ENCODE measurements at places on chromosomes 4 and X. TPM values are rescaled to one million over a fixed set of nuclear protein-coding genes. Genes with fewer than 3 reads are reported as not detected.

DNA sequence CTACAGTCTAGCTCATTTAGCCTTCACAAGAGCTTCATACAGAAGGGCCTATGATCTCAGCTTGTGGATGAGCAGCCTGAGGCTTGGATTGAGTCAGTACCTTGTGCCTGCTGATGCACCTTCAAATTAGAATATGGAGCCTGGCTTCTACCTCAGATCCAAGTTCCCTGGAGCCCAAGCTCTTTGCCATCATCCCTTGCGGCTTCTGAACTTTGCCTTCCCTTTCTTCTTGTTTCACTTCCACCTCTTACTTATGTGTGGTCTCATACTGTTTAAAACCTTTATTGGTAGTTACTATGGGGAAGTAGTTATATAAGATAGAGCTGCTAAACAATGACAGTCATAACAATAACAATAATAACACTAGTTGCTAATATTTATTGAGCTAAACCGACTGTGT is 84.3 kb upstream of the AFF2 start:
- DNase-seq = no peak

DNA sequence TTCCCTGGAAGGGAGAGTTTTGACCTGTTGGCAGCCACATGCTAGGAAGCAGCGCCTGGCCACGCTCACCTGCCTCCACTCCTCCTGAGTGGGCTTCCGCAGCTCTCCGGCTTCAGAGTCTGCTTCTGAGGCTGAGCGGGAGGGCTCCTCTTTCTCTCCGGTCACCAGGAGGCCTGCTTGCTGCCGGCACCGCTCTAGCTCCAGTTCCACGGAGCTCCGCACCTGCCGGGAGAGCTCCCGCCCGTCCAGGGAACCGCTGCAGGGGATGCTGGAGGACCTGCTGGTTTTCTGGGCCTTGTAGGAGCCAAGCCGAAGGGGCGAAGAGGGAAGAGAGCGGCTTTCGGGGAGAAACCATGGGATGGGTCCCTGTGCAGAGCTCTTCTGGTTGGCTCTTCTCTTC is 26.0 kb downstream of the PPEF2 start:
- no peak for DNase-seq

DNA sequence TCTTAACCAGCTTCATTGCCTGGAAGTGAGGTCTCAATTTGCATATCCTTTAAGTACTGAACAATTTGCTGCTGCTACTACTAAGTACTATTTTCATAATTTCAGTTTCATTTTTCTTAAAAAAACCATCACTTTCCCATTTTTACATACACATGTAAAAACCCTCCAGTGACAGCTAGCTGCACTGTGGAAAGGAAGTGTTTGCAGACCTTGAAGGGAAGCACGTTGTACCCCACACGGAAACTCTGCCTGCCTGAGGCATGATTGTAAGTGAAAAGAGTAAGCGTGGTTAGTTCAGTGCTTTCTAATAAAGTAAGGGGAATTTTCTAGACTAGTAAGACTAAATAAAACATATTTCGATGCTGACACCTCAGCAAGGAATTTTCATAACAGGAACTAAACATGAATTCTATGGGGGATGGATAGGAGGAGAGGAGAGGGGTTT is 103.6 kb downstream of the RAPGEF2 start:
- DNase-seq = no peak

- no peak for DNase-seq
Measured at GRCh38 chr4:162461952-162462351, 298.2 kb upstream of the FSTL5 start.

GRCh38 chrX:43949669-43950068 is 23.5 kb downstream of the NDP start:
- no peak for DNase-seq

DNA sequence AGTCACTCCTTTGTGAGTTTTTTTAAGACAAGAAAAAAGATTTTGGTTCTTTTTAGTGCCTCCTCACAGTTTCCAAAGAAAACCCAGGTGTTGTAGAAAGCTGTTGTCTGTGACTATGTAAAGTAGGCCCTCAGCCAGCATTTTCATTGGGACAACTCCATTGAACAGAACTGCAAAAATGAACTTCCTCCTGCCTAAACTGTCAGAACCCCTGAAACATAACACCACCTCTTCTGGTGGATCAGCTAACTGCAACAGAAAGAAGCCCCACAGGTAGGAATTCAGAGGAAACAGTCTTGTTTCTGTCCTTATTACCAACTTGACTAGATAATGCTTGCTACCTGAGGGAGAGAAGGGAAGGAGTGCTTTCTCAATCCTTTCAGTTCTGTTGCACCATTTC is 3.4 kb upstream of the ATP11C start:
- DNase-seq = no peak

DNA sequence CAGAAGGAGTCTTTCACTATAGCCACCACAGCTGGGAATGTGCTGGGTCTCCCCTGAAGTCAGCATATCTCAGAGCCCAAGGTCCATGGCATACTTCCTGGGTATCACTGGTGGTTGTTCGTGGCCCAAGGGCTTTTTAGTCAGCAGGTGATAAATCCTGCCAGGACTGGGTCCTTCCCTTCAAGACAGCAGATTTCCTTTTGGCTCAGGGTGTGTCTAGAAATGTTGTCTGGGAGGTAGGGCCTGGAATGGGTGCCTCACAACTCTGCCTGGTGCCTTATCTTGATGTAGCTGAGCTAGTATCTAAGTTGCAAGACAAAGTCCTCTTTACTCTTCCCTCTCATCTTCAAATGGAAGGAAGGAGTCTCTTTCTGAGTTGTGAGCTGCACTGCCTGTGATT is 102.4 kb upstream of the TMLHE start:
- no peak for DNase-seq

GRCh38 chrX:132505116-132505515 is 16.3 kb upstream of the MBNL3 start:
- no peak for DNase-seq

GRCh38 chr4:43457866-43458265 is 565.4 kb downstream of the GRXCR1 start:
- no peak for DNase-seq

DNA sequence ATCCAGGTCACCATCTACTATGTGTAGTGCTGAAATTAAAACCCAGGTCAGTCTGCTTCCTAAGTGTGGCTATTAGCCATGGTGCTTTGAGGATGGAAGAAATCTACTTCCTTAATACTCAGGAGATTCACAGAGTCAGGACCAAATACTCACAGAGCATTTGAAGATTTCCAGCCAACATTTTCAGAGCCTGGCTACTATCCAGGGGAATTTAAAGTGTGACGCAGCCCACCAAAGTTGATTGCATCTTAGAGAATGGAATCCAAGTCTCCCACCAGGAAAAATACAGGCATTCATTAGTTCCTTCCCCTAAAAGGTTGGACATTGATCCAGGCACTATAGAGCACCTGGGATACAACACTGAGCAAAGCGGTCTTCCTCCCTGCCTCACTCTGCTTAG is 83.8 kb downstream of the HS3ST1 start:
- DNase-seq = no peak

- no peak for DNase-seq
Measured at GRCh38 chr4:168682898-168683500, 186.1 kb downstream of the PALLD start.

DNA sequence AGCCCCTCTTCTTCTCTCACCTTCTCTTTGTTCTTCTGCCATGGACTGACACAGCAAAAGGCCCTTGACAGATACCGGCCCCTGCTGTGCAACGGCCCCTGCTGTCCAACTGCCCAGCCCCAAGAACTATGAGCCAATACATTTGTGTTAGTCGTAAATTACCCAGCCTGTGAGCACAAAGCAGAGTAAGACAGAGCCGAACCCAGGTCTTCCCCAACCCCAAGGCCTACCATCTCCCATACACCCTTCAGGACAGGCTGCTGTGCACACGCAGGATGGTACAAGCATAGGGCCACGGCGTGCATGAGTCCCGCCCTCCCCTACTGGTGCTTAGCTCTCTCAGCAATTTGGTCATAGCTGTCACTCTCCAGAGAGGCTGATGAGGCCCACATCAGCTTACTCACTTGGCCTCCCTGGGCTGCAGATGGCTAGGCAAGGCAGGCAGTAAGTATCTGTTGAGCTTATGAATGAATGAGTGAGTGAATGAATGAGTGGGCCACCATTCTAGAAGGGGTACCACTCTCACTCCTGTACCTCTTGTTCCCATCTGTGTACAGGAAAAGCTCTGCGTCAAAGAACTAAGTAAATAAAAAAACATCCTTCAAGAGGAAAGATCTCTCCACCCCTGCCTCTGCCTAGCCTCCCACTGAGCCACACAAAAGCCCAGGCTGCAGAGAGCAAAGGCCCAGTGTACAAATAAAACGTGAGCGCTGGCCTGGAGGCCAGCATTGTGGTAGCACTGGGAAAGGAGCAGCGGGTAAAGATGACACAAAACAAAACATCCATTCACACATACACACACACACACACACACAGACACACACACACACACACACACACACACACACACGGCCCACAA is 13.9 kb downstream of the WDR1 start:
- DNase-seq = no peak

DNA sequence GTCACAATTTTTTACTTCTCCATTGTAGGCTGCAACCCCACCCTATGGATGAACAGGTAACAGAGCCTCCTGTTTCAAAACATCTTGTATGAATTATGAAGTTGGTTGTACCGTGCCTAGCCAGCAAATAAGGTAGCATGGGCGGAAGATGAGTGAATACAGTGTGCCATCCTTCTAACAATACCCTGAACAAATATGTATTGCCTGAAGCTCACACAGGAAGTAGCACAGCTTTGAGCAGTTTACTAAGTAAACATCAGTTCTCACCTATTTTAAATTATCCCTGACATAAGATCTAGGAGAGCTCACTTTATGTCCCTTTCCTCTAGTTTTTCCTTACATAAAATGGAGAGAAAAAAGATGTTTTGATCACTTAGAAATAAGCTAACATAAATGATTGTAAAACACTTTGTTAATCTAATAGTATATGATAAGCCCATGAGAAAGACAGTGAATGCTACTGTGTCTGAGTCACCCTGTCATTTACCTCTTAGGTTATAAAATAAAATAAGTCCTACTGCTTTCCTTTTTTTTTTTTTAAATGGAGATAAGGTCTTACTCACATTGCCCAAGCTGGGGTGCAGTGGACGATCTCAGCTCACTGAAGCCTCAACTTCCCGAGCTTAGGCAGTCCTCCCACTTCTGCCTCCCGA is 36.6 kb downstream of the GRSF1 start:
- DNase-seq = no peak

Gene FRG2
- not detected for total RNA-seq

Gene CXorf66
- total RNA-seq = not detected

Gene GRIA3
- 58.7 TPM for total RNA-seq

Gene LRCH2
- 57.1 TPM for total RNA-seq

Gene IBSP
- total RNA-seq = not detected

Gene DDX3X
- 208 TPM for total RNA-seq
